ENCODE measurements at places on chromosomes 12 and 14.

- no peak for DNase-seq
These were observed 13.5 kb downstream of the PAPOLA start for GRCh38 chr14:96515731-96516130.

DNA sequence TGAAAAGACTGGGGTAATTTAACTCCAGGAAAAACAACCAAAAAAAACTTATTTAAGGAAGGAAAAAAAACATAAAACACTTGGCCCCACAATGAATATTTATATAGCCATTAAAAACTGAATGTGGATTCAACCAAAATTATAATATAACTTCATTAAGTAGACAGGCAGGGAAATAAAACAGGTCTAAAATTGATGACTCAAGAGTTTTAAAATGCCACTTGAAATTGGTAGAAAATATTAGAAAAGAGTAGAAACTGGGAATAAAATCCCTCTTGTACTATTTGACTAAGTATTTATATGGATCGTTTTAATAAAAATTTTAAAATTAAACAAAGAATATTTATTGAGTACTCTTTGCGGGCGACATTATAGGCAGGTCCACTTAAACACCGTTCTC is 28.8 kb downstream of the RPS6KA5 start:
- no peak for DNase-seq

GRCh38 chr14:77848031-77848430 is 48.1 kb downstream of the ADCK1 start:
- no peak for DNase-seq

- DNase-seq, result no peak
These were observed 344.2 kb upstream of the RGS6 start for GRCh38 chr14:71588028-71588427.

GRCh38 chr12:27148791-27149190 is 66.4 kb upstream of the C12orf71 start:
- no peak for DNase-seq

- no peak for DNase-seq
These were observed 105.4 kb downstream of the SRGAP1 start for GRCh38 chr12:63949902-63950301.

GRCh38 chr12:44287545-44287944 is 451.7 kb downstream of the TMEM117 start:
- no peak for DNase-seq

DNA sequence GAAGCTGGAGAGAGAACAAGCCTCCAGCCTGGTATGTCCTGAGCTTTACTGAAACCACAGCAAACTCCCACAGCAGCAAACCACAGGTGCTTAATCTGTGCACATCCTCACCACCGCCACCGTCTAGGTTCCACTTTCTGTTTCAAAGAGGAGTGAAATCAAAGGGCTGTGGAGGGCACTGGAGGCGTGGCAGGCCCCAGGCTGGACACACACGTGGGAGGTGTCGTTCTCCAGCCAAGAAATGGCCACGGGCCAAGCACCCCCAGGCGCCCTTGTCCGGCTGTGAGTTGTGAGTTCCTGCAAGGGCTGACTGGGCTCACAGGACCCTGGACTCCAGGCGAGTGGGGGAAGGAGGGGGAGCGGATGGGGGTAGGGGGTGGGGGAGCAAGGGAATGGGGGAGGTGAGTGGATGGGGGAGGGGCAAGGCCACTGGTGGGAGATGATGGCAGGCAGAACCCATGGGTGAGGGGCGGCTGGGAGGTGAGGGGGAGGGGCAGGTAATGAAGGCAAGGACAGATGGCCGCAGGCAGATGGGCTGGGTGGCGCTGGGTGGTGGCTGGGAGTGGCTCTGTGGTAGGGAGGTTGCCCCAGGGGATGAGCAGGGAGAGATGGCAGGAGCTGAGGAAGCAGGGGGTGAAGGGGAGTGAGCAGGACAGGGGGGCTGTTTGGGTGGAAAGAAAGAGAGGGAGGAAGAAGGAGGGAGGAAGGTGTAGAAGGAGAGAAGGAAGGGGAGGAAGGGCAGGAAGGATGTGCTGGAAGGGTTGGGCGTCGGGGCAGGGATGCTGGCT is 86.7 kb downstream of the NCOR2 start:
- no peak for DNase-seq

- no peak for DNase-seq
These were observed 359.2 kb upstream of the ATP2B1 start for GRCh38 chr12:90067791-90068190.

Data from islet precursor cell (in vitro differentiated cells).